ENCODE measurements at places on chromosomes 12 and 14.

DNA sequence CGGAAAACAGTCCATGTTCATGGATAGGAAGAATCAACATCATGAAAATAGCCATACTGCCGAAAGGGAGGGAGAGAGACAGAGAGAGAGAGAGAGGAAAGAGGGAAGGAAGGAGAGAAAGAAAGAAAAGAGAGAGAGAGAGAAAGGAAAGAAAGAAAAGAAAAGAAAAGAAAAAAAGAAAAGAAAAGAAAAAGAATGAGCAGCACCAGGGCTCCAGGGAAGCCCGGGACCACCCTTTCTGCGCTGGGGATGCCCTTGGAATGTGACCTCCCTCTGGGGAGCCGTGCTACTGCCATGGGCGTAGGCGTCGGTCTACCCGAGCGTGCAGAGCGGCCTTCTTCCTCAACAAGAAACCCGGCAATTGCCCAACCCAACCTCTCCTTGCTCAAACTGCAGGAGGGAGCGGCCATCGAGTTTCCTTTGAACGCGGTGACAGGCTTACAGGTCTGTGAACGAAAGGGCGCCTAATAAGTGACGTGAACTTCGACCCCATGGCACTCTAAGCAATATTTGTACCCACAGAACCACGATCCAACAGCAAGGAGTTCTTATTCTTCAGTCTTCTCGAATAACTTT is 16.9 kb downstream of the OR6S1 start:
- no peaks in the 10 kb centered on the region for H3K36me3 ChIP-seq
- DNase-seq = peak; percentile 80
- no peak overlapping the region for H3K4me3 ChIP-seq
- H3K4me1 ChIP-seq = no peaks in the 10 kb centered on the region

GRCh38 chr12:22340143-22340542 is 5.6 kb upstream of the ST8SIA1 start:
- H3K27me3 ChIP-seq = no peaks in the 10 kb centered on the region
- no peak for DNase-seq
- H3K27ac ChIP-seq = no peak overlapping the region
- H3K4me3 ChIP-seq = no peak overlapping the region

- peak overlapping the region; percentile 83 for H3K27ac ChIP-seq
- H3K4me1 ChIP-seq = no peaks in the 10 kb centered on the region
- H3K36me3 ChIP-seq = no peaks in the 10 kb centered on the region
- no peak overlapping the region for H3K4me3 ChIP-seq
- peak; percentile 78 for DNase-seq
These were observed 444.1 kb upstream of the TMEM132C start for GRCh38 chr12:127822809-127823411.

GRCh38 chr12:52787324-52788191 is 8.4 kb downstream of the KRT3 start:
- DNase-seq = no peak
- H3K27ac ChIP-seq = no peak overlapping the region
- no peaks in the 10 kb centered on the region for H3K4me1 ChIP-seq

DNA sequence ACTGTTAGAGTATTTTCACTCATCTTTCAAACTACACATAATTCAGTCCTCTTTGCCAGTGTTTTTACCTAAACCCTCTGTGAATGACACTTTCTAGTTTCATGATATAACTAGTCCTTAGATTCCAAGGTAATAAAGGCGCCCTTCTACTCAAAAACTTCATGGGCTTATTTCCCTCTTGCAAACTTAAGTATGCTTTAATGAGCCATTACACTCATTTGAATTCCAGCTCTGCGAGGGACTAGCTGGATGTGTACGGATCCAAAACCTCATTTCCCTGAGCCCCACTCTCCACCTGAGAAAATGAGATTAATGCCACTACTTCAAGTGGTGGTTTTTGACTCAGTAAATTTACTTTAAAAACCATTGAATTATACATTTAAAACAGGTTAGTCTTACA is 141.1 kb downstream of the NDUFA12 start:
- no peak overlapping the region for H3K4me3 ChIP-seq
- H3K4me1 ChIP-seq = no peaks in the 10 kb centered on the region
- H3K27ac ChIP-seq = no peak overlapping the region
- H3K27me3 ChIP-seq = no peaks in the 10 kb centered on the region
- no peaks in the 10 kb centered on the region for H3K36me3 ChIP-seq
- DNase-seq = no peak

- no peaks in the 10 kb centered on the region for H3K36me3 ChIP-seq
- H3K4me3 ChIP-seq = no peak overlapping the region
- H3K4me1 ChIP-seq = no peaks in the 10 kb centered on the region
- H3K27me3 ChIP-seq = no peaks in the 10 kb centered on the region
- no peak for DNase-seq
These were observed 104.9 kb downstream of the ATP23 start for GRCh38 chr12:58046271-58046670.
